Stimulated activated CD4-positive, alpha-beta T cell treated with anti-CD3 and anti-CD28 coated beads, Interleukin-1b, Interleukin-23, amount 100 ng/mL, for 24 hours (primary cell): ENCODE measurements at places on chromosomes 5 and 9.

DNA sequence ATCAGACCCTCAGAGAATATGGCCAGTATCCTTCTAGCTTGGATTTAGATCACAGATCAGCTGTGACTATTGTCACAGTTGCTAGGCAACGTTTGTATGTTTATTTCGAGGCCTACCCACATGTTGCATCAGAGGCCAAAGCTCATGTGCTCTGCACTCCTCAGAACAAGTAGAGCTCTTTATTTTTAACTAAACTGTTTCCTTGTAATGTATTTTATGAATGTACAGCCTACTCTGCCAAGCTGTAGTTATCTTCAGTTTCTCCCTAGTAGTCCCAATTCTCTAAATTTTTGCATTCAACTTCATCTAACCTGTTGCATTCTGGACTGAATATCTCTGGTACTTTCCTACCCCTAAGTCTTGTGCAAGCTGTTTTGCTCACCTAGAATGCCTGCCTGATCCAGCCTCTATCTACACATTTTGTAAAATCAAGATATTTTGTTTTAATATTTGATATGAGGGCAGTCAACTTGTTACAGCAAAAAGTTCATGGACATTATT is 52.8 kb downstream of the CAST start:
- DNase-seq, result no peak

GRCh38 chr5:130890610-130891009 is 274.4 kb downstream of the HINT1 start:
- no peak for DNase-seq

GRCh38 chr9:127244609-127245601 is 19.7 kb upstream of the GARNL3 start:
- DNase-seq, result peak; percentile 87

DNA sequence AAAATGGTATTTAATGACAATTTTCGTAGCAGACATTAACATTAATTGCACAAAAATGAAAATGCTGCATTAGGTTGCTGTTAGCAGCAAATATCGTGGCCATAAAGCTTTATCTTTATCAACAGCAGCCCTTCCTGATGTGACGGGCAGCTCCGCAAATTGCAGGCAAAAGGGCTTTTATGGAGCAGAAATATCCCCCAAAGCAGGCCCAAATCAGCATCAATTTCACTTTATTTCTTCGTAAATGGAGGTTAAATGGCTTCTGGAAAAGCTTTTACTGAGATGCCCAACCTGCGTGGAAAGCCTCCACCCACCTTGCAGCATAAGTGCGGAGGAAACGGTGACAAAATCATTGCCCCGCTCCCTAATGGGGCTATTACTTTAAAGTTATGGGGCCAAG is 77.9 kb upstream of the BARHL1 start:
- DNase-seq, result no peak

DNA sequence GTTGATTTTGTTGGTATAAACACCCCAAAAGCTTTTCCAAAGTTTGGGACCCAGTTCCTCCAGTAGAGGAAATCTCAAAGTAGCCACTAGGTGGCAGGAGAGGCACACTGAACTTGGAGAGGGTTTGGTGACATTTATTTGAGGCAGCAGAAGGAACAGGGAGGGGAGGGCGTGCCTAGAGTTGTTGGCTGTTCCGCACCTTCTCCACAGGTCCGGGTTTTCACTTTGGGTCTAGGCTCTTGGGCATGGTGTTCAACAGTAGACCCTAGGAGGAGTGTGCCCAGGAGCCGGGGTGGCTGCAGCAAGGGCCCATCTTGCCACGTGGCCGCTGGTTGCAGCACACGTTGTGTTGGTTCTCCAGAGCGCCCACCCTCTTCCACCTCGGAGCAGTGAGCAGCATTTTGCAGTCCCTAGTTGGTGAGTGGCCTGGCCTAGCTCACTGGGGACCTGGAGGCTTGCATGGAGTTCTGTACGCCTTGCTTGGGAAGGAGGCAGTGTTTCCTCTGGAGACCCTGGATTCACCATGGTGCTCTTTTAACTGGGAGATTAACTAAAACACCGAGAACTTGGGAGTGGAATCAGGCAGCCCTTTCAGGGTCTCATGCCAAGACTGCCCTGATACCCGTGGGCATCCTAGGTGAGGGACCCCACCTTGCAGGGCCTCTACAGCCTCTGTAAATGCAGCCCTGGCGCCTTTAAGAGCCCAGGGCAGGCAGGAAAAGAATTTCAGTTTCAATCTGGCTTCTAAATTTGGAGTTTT is 28.2 kb downstream of the PTPA start:
- peak; percentile 57 for DNase-seq

- no peak for DNase-seq
Measured at GRCh38 chr5:179606071-179606909, 17.2 kb downstream of the HNRNPH1 start.

GRCh38 chr9:35829764-35830096 is 702 bp downstream of the TMEM8B start:
- DNase-seq, result no peak

DNA sequence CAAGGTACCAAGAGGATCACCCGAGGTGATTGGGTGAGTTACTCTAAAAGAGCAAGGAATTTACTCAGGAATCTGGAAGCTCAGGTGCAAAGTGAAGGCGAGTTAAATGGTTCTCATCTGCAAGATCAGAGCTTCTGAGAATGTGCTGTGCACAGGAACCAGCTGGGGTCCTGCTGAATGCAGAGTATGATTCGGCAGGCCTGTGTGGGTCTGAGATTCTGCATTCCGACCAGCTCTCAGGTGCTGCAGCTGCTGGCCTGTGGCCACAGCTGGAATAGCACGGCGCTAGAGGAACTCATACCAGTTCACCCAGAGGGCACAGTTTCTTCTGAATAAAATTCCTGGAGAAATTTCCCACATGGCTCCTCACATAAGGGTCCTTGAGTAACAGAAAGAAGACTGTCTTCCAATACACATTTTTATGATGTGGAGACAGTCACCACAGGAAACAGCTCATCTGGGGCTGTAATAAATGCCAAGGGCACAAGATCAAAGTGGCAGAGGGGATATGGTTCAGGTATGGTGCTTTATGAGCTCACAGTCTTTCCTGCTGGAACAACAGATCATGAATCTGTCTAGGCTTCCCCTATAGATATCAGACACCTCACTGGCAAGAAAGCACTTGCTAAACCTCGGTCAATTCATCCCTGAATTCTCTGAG is 83.9 kb downstream of the PTPN3 start:
- DNase-seq, result no peak

DNA sequence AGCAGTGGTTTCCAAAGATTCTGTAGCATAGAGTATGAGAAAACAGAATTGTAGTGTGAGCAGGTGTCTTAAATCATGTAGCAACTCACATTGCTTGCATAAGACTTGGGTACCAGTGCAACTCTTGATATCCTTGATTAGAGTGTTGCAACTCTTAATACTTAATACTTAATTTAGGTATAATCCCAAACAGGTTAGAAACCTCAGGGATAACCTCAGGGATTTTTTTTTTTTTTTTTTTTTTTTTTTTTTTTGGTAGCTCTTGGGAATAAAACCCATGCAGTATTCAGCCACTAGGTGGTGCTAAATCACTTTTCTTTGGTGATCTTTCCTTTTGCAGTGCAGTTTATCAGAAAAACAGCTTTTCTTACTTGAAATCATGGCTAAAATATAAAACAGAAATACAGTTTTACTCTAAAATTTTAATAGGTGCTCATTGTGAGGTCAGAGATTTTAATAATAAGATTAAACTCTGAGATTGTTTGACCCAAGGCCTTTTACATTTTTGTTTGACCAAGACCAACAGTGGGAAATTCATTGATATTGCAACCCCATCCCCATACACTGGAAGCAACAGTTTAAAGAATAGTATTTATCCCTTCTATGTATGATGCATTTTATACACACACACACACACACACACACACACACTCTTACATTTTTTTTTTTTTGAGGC is 55.3 kb downstream of the ERAP1 start:
- DNase-seq, result no peak

DNA sequence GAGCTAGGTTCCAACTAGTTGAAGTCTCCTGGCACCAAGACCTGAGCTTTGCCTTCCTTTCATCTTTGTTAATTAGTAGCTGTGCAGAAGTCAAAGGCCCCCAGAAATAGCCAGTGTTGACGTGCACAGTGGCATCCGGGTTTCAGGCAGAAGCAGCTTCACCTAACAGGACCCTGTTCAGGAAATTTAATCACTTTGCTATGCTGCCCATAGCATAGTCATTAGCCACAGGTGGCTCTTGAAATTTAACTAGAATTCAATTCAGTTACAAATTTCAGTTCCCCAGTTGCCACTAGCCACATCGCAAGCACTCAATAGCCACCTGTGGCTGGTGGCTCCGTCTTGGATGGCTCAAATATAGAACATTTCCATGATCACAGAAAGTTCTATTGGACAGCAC is 179.1 kb downstream of the GOLPH3 start:
- DNase-seq, result no peak

DNA sequence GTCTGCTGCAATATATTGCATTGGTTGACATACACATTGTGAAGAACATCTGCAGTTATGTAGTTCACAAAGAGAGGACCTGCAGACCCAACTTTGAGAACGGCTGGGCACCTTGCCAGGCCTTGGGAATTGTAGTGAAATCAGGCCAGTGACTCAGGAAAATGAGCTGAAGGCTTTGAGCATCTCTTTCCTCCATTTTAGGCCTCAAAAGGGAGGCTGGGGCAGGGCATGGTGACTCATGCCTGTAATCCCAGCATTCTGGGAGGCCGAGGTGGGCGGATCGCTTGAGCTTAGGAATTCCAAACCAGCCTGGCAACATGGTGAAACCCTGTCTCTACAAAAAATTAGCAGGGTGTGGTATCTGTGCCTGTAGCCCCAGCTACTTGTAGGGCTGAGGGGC is 1.4 kb upstream of the IPPK start:
- DNase-seq, result no peak

GRCh38 chr5:160020266-160020770 is 11.4 kb downstream of the TTC1 start:
- no peak for DNase-seq

DNA sequence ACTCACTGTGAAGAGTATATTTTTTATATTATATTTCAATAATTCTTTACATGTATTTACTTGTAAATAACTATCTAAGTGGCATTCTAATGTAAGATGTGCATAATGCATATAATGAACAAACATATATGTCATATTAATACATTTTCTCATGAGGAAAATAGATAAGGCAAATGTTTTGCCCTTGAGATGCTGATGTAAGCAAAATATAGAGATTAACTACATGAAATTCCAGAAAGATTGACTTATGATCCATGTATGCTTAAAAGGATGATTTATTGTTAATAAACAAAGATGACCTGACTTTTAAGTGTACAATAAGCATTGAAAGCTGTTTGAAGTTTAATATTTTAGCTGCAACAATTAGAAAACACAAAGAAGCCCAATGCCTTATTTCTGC is 559.9 kb downstream of the PTPRD start:
- no peak for DNase-seq

DNA sequence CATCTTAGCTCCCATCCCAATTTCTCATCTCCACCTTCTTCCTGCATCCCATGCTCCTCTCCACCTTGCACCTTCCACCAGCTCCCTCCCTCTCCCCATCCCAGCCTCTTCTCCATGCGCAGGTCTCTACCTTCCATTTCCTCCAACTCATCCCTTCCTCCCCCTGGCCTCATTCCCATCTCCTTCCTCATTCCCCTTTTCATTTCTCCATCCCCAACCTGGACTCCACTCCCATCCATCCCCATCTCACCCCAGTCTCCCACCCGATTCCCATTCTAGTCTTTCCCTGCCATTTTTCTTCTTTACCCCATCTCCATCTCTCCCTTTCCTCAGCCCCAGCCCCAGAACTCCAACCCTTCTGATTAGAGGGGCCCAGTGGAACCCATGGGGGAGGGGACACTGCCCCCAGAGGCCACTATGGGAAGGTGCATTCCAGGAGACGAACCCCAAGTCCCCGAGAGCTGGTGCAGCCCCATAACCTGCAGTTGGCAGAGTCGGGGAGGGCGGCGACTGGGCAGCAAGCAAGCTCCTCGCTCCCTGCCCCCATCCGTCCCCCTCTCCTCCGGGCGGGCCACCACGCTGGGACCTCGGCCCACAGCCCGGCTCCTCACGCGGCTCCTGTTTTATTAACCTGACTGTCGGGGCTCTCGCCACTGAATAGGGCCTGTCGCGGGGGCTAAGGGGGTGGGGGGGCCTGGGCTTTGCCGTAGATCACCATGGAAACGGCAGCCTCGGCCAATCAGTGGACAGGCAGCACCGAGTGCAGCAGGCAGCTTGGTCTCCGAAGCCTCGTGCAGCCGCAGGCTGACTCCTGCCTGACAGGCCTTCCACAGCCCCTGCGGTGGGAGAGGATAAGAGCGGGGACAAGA is 66.7 kb downstream of the PCDH1 start:
- peak; percentile 7 for DNase-seq

GRCh38 chr9:69232135-69232534 is 58.1 kb downstream of the TJP2 start:
- no peak for DNase-seq

- DNase-seq, result no peak
Measured at GRCh38 chr9:71518045-71518827, 250.1 kb downstream of the CEMIP2 start.

DNA sequence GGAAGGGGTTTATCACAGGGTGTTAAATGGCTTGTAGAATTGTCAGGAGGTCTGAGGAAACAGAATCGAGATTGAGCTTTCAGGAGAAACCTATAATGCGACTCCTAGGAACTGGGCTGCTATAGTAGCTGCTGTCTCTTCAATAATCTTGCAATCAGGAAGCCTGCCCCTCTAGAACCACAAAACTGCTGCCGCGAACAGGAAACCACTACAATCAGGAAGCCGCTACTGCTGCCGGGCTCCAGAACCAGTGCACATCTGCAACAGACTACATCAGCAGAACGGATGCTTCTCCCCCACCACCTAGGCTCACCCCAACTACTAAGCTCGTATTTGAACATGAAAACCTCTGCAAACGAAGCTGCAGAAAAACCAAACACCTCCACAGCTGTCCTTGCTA is 31.6 kb downstream of the TNFSF8 start:
- no peak for DNase-seq

GRCh38 chr5:1054018-1054798 is 45.6 kb downstream of the NKD2 start:
- DNase-seq, result no peak

- no peak for DNase-seq
Measured at GRCh38 chr9:89309608-89310474, 1.2 kb upstream of the CKS2 start.

DNA sequence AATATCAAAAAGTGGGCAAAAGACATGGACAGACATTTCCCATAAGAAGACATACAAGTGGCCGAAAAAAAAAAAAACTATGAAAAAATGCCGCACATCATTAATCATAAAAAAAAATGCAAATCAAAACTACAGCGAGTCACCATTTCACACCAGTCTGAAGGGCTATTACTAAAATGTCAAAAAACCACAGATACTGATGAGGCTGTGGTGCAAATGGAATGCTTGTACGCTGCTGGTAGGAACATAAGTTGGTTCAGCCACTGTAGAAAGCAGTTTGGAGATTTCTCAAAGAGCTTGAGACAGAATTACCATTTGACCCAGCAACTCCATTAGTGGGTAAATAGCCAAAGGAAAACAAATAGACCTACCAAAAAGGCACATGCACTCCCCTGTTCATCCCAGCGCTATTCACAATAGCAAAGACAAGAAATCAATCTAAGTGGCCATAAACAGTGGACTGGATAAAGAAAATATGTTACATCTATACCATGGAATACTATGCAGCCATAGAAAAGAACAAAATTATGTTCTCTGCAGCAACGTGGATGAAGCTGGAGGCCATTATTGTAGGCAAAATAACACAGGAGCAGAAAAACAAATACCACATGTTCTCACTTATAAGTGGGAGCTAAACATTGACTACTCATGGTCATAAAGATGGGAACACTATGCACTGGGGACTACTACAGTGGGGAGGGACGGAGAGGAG is 110.6 kb upstream of the BOD1 start:
- no peak for DNase-seq

GRCh38 chr5:5165541-5166002 is 25.4 kb downstream of the ADAMTS16 start:
- no peak for DNase-seq

- DNase-seq, result peak; percentile 40
Measured at GRCh38 chr9:134163371-134164196, 780 bp downstream of the RNU6ATAC start.
